Foreskin keratinocyte (primary cell): ENCODE measurements at places on chromosomes 5 and 9. TPM values are rescaled to one million over a fixed set of nuclear protein-coding genes. Genes with fewer than 3 reads are reported as not detected.

DNA sequence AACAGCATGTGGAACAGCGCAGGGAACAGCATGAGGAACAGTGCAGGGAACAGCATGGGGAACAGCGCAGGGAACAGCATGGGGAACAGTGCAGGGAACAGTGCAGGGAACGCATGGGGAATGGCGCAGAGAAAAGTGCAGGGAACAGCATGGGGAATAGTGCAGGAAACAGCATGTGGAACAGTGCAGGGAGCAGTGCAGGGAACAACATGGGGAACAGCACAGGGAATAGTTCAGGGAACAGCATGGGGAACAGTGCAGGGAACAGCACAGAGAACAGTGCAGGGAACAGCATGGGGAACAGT is 2.0 kb downstream of the LCN8 start:
- DNase-seq = no peak

GRCh38 chr9:73531051-73531532 is 379.4 kb downstream of the ANXA1 start:
- DNase-seq = no peak

Gene NXNL2
- total RNA-seq = not detected in 2 replicates

DNA sequence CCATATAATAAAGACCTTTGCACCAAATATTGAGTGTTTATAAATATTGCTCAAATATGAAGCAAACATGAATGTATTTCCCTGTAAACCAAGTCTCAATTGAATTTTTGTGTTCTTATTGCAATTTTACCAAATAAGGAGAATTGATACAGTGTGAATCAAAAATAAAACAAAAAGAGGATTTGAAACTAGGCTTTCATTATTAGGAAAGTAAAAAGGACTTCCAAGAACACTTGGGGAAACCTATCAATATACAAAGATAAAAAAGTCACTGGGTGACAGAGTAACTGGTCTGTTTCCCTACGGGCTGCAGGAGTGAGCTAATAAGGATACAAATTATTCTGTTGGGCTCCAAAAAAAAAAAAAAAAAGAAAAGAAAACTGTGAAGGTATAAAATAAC is 44.8 kb upstream of the SNX2 start:
- DNase-seq = no peak

DNA sequence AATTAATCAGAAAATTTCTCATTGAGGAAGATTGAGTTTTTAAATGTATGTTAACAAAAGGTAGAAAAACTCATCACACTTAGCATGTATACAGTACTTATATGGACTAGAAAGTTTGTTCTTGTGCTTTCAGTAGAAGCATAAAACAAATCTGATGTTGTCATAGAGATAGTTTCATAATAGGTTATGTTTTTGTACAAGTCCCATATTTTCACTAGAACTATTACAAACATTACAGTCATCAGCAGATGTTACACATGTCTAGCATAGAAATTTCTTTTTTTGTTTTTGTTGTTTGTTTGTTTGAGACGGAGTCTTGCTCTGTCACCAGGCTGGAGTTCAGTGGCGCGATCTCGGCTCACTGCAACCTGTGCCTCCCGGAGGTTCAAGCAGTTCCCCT is 131.4 kb downstream of the COMMD10 start:
- DNase-seq = no peak

DNA sequence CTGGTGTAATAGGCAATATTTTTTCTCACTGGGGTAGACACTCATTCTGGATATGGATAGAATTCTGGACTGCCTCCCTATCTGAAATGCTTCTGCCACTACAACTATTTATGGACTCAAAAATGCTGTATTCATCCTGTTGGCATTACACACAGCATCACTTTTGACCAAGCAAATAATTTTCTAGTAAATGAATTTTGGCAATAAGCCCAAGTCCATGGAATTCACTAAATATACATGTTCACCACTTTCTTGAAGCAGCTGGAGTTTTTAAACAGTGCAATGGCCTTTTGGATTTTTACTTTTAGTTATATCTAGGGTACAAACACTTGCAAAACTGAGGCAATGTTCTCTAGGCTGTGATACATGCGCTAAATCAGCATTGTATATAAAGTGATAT is 724.9 kb upstream of the EDIL3 start:
- DNase-seq = no peak

Gene PHF19
- total RNA-seq = 67.2 and 82.1 TPM in 2 replicates

DNA sequence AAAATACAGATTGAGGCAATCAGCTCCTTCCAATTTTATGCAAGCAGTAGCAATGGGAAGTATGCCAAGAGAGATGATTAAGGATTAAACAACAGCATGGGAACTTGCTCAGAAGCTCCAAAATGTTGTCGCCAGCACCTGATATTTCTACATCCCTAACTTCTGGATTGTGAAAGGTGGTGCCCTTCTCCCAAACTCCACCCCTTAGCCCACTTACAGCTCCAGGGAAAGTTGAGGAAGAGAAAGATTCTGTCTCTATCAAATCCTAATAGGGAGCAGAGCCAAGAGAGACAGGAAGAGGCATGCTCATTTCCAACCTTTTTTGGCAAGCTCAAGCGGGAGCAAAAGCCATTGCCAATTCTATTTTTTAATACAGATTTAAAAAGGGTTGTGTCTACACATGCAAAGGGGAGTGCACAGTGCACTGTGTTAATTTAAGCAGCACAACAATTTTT is 92.4 kb upstream of the NR3C1 start:
- peak; percentile 77 for DNase-seq

DNA sequence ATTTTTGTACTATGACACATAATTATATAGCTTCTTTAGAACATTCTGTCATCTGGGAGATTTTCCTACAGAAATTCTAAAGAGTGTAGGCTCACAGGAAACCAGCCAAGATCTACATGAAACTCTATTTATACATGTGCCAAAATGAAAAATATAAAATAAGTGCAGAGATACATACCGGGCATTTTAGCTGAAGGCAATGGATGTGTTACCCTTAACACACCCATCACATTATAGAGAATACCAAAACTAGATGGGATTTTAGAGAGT is 125.9 kb downstream of the TRIM32 start:
- DNase-seq = no peak

Gene GABRA1
- total RNA-seq = not detected in 2 replicates

- DNase-seq = no peak
Measured at GRCh38 chr5:166058660-166059059, 2232.8 kb upstream of the WWC1 start.

DNA sequence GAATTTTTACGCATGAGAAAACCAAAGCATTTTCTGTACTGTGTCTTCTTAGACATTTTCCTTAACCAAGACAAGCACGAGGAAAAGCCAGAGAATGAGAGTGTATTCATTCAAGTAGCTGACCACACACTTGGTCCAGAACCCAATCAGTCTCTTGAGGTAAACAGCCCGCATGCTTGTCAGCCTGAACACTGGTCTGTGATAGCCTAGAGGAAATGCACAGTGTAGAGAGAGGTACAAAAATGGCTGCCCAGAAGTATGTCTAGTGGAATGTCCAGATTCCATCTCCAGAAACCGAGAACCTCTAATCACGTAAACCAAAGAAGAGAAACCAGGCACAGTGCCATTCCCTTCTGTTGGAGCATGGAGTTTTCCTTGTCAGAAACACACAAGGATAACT is 80.0 kb upstream of the SNX2 start:
- no peak for DNase-seq

DNA sequence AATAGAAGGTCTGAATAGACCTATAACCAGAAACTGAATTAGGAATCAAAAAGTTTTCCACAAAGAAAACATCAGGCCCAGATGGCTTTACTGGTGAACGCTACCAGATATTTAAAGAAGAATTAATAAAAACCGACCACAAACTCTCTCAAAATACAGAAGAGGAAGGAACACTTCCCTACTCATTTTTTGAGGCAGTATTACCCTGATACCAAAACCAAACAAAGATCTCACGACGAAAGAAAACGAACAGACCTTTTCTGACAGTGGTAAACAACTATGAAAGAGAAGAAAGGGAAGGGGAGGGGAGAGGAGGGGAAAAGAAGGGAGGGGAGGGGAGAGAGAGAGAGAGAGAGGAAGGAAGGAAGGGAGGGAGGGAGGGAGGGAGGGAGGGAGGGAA is 13.5 kb downstream of the B4GALT1 start:
- no peak for DNase-seq

DNA sequence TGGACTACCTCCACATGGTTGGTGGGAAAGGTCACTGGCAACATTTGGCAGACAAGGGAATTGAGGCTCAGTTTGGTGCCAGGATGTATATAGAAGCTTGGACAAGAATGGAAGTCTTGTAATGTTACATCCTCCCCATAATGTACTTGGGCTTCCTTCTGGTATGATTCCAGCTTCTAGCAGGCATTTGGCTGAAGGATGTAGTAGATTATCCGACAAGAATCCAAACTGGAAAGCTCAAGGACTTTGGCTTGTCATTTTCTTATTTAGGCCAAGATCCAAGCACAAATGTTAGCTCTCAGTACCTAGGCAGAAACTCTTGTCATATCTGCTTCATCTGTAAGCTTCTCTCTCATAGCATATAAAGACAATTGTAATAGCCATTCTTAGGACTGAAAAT is 209.1 kb downstream of the MAPKAP1 start:
- no peak for DNase-seq

DNA sequence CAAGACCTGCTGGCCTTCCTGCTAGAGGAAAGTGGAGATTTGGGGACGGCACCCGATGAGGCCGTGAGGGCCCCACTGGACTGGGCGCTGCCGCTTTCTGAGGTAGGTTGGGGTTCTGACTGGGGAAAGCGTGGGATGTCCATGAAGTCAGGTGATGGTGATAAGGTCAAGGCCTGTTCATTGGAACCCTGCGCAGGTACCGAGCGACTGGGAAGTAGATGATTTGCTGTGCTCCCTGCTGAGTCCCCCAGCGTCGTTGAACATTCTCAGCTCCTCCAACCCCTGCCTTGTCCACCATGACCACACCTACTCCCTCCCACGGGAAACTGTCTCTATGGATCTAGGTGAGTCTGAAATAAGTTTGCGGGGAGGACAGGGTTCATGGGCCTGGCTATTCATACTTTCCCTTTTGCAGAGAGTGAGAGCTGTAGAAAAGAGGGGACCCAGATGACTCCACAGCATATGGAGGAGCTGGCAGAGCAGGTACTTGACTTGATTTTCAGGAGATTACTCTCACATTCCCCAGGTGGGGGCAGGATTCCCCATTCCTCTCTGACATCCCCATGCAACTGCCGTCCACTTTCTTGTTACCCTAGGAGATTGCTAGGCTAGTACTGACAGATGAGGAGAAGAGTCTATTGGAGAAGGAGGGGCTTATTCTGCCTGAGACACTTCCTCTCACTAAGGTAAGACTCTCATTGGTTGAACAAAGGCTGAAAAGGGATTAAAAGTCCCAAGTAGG is 505 bp downstream of the CREB3 start:
- peak; percentile 85 for DNase-seq

GRCh38 chr5:137666901-137667300 is 69.0 kb downstream of the KLHL3 start:
- DNase-seq = no peak

DNA sequence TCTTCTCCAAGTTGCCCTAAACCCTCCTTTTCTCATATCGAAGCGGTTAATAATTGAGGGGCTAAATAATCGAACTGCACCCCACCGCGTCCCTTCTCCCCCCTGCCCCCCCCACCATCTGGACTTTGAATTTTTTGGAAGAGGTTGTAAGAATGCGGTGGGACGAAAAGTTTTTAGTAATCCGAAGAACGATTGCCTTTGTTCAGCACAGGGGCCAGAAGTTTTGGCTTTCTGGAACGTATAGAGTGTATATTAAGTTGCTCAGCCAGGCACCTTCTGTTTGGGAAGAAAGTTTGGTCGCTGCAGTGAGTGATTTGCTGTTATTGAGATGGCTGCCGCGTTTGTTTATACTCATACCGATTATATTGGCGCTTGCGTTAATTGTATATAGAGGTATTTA is 518 bp downstream of the ERBIN start:
- DNase-seq = no peak

Gene ACTBL2
- total RNA-seq = 0.04 TPM in 1 of 2 replicates, not detected in the other

GRCh38 chr5:91937121-91937520 is 554.0 kb upstream of the ARRDC3 start:
- DNase-seq = no peak

DNA sequence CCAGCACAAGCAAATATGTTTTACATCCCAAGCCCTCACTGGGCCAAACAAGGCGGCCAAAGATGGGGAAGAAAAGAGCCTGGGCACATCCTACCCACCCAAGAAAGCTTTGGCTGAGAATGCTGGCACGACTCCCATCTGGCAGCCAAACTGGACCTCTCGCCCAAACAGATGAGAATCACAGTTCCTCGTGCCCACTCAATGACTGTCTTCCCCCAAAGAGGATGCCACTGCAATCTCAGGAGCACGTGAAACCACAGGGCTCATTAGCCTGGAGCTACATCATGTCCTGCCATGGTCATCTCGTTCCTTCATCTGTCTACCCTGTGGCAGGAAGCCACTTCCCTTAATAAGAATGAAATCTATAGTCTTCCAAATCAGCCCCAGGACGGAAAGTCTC is 536.8 kb downstream of the BNC2 start:
- DNase-seq = no peak

- DNase-seq = peak; percentile 86
Measured at GRCh38 chr9:69172895-69173294, 1.2 kb upstream of the TJP2 start.

DNA sequence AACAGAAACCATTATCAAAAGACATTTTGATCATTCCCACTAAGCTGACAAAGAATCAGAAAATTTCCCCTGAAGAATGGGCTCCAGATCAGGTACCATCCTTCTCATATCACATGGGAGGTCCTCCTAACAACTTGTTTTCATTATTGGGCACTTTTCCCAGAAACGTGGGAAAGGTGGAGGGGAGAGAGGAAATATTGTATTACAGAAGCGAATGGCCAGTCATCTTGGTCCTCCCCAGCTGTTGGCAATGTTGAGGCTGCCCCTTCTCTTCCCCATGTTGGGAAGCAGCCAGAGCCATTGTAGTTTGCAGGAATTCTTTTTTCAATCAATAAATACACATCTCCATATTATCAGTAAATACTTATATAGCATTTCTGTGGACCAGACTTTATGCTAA is 126.2 kb upstream of the ZNF608 start:
- no peak for DNase-seq

DNA sequence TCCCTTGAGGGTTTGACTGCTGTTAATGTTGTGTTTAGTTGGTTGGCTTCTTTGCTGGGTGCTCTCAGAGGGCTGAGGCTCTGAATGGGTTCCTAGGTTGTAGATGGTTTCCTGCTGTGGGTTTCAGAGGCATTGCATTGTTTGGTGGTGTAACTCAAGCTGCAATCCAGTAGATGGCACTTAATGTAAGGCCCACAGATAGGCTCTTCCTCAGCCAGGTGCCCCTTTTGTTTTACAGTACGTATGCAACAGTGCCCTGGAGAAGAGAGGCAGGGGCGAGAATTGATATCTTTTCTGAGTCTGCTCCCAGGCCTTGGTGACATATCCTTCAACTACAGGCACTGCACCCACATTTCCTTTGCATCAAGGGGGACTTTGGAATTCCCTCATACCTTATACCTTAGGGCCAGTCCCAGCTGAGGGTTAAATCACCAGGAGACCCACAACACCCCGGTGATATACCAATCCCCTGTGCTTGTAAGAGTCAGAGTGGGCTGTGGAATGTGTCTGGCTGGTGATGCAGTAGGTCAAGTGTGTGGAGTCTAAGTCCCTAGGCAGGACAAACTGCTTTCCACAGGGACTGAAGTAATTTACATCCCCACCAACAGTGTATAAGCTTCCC is 7.0 kb upstream of the UGT3A2 start:
- DNase-seq = peak; percentile 10

Gene IL3
- not detected in 2 replicates for total RNA-seq
